ENCODE measurements at places on chromosomes 6 and 20.

- DNase-seq = no peak
These were observed 91.8 kb downstream of the REPS1 start for GRCh38 chr6:138896104-138896756.

GRCh38 chr6:1792989-1793388 is 183.3 kb downstream of the FOXC1 start:
- no peak for DNase-seq

- peak; percentile 26 for DNase-seq
These were observed 65.1 kb downstream of the CGA start for GRCh38 chr6:87029711-87030314.

DNA sequence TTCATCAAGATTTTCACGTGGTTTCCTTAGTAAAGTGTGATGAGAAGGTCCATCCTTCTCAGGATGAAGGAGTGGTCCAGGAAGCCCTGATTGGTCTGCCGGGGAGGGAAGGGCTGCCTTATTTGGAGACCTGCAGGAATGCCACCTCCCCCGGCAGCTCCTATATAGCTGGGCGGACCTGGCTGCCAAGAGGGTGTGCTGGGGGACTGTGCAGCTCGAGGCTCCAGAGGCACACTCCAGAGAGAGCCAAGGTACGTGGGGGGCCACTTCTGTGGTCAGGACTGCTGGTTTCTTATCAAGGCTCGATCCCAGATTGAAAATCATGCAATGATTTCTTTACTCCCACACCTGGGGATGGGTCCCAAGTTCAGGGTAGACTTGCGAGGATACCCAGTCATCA is at the start of gene PRND:
Gene PRND (plus strand): TSS at position 191 of the 400 bp plus-strand sequence. CDS start 2,643 bp downstream, outside the sequence.
- DNase-seq = no peak

GRCh38 chr6:53192682-53193188 is 44.1 kb upstream of the GCM1 start:
- DNase-seq = no peak

DNA sequence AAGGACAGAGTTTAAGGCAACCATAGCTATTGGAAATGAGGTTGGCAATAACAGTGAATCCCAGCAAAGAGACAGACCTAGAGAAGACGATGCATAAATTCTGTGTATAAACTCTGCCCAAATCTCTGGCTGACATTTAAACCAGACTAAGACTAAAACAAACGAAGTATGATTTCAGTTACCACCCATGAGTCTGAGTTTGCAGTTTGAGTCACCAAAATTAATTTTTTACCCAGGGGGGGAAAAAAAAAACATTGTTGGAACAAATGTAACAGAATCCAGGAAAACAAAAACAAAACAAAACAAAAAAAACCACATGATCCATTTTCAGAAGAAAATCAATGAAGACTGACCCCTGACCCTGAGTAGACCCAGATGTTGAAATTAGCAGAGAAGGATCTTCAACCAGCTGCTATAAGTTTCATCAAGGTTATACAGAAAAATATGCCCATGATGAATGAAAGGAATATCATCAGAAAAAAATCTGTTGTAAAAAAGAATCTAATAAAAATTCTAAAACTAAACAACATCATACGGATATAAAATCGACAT is 190.8 kb downstream of the GMDS start:
- no peak for DNase-seq

DNA sequence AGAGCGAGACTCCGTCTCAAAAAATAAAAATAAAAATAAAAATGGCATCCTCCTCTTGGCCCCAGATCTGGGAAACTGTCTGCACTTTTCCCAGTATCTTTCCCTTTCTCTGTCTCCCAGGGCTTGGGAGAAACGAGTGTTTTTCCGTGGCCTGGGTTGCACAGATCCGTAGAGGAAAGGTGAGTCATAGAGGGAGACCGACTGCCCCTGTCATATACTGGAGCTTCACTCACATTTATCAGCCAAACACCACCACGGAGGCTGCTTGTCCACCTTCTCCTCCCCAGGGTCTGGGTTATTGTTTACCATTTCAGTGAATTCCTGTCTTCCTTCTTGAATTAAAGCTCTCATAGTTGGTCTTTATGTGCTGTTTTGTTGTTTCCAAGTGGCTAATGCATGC is 31.9 kb upstream of the EIF2S2 start:
- DNase-seq = no peak

- DNase-seq = no peak
These were observed 20.8 kb upstream of the NRSN1 start for GRCh38 chr6:24105191-24105590.

GRCh38 chr20:63530788-63531160 is 6.4 kb downstream of the PTK6 start:
- no peak for DNase-seq

Measured in T-helper 2 cell (primary cell).